ENCODE measurements at places on chromosomes 5 and 9.

DNA sequence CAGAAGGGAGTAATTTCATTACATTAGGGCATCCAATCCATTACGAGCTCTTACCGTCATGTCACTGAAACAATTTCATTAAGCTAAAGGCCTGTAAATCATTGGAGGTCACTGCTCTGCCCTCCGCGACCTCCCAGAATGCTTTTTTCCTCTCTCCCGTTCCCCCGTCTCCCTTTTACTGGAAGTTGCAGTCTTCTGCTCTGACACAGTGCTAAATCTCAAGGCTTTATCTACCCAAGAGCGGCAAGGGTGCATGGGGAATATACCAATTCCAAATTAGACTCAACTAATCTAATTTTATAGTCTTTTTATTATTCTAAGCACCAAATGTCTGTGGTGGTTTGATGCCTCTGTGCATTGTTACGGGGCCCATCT, 265.7 kb upstream of the PANK3 start:
- H3K4me3 ChIP-seq: no peak overlapping the region
- H3K27ac ChIP-seq: no peak overlapping the region
- DNase-seq: no peak
- H3K27me3 ChIP-seq: peaks cover 8% of the 10 kb centered on the region

DNA sequence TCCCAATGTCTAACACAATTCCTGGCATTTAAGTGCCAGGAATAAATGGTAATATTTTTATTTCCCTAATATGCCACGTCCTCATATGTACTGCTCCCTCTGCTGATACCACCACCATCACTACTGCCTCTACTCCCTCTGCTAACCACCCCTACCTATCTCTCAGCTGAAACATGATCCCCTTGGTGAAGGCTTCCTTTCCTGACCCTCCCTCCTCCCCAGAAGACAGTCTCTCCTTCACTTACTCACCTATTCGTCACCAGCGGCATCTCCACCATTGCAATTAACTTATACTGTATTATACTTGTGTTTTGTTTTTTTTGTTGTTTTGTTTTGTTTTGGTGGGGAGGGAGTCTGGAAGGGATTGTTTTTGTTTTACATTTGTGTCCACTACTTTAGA, 4.8 kb downstream of the DENND1A start:
- peaks cover 2% of the 10 kb centered on the region for H3K36me3 ChIP-seq
- H3K27ac ChIP-seq: no peak overlapping the region
- no peak overlapping the region for H3K4me3 ChIP-seq
- peaks cover 38% of the 10 kb centered on the region for H3K4me1 ChIP-seq

GRCh38 chr9:82418334-82418733, 429.8 kb downstream of the SPATA31D1 start:
- H3K27me3 ChIP-seq: no peaks in the 10 kb centered on the region
- H3K36me3 ChIP-seq: no peaks in the 10 kb centered on the region
- H3K4me1 ChIP-seq: no peaks in the 10 kb centered on the region
- DNase-seq: no peak
- no peak overlapping the region for H3K27ac ChIP-seq
- no peak overlapping the region for H3K4me3 ChIP-seq

DNA sequence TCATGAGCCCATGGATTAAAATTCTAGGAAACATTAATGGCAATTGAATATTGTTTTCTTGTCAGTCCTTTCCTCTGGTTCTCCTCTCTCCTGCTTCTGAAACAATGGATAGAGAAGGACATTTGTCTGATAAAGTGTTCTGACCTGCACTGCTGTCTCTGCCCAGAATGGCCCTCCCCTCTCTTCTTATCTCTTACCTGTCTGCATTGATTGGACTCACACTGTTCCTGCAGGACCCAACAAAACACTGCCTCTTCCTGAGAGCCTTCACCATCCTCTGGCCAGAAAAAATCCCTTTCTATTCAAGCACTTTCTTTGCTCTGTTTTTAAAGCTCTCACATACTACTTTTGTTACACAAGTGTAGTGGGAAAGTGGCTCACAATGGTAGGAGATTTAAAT, 143.8 kb upstream of the DHFR start:
- H3K4me3 ChIP-seq: no peak overlapping the region
- peaks cover 30% of the 10 kb centered on the region for H3K36me3 ChIP-seq
- DNase-seq: no peak
- no peak overlapping the region for H3K27ac ChIP-seq
- no peaks in the 10 kb centered on the region for H3K4me1 ChIP-seq
- H3K27me3 ChIP-seq: no peaks in the 10 kb centered on the region

DNA sequence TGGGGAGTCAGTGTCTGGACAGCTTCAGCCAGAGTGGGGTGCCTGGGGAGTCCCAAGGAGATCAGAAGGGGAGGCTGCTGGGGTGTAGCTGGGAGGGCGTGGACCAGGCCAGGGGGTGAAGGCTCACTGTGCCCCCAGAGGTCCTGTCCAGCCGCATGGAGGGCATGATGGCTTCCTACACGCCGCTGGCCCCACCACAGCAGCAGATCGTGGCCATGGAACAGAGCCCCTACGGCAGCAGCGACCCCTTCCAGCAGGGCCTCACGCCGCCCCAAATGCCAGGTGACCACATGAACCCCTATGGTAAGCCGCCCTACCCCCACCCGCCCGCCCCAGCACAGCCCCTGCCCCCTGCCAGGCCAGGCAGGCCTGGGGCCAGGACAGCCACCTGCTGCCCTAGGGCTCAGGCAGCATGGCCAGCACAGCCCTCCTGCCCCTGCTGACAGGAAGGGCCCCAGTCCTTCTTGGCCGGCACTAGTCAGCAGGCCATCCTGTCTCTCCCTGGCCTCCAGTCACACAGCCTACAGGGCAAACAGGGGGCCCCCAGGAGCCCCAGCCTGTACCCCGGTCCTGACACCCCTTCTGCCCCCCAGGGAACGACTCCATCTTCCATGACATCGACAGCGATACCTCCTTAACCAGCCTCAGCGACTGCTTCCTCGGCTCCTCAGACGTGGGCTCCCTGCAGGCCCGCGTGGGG, 82.1 kb downstream of the LMX1B start:
- H3K36me3 ChIP-seq: no peaks in the 10 kb centered on the region
- H3K27ac ChIP-seq: no peak overlapping the region
- no peak overlapping the region for H3K4me3 ChIP-seq
- no peaks in the 10 kb centered on the region for H3K4me1 ChIP-seq

GRCh38 chr5:143054480-143054941, 284.3 kb downstream of the ARHGAP26 start:
- H3K36me3 ChIP-seq: peaks cover 43% of the 10 kb centered on the region
- no peak overlapping the region for H3K27ac ChIP-seq
- no peak overlapping the region for H3K4me3 ChIP-seq
- no peak for DNase-seq
- no peaks in the 10 kb centered on the region for H3K27me3 ChIP-seq

GRCh38 chr5:122413722-122414121, 101.7 kb downstream of the SNCAIP start:
- H3K4me3 ChIP-seq: no peak overlapping the region
- no peak for DNase-seq
- no peaks in the 10 kb centered on the region for H3K4me1 ChIP-seq
- H3K36me3 ChIP-seq: no peaks in the 10 kb centered on the region
- no peak overlapping the region for H3K27ac ChIP-seq

DNA sequence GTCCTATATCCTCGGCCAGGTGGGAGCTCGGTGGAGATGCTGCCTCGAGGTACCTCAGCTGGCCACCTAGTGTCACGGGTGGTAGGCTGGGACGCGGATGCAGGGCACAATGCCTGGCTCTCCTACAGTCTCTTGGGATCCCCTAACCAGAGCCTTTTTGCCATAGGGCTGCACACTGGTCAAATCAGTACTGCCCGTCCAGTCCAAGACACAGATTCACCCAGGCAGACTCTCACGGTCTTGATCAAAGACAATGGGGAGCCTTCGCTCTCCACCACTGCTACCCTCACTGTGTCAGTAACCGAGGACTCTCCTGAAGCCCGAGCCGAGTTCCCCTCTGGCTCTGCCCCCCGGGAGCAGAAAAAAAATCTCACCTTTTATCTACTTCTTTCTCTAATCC, 2.0 kb downstream of the PCDHGC3 start:
- no peak for DNase-seq
- H3K27me3 ChIP-seq: peaks cover 74% of the 10 kb centered on the region
- no peak overlapping the region for H3K4me3 ChIP-seq

GRCh38 chr5:36436306-36436705, 134.6 kb upstream of the RANBP3L start:
- H3K4me1 ChIP-seq: no peaks in the 10 kb centered on the region
- peaks cover 10% of the 10 kb centered on the region for H3K27me3 ChIP-seq
- no peak overlapping the region for H3K4me3 ChIP-seq
- no peak for DNase-seq
- no peak overlapping the region for H3K27ac ChIP-seq

- DNase-seq: peak; percentile 54
- H3K36me3 ChIP-seq: peaks cover 19% of the 10 kb centered on the region
- H3K4me1 ChIP-seq: peaks cover 21% of the 10 kb centered on the region
- peak overlapping the region; percentile 78 for H3K4me3 ChIP-seq
- H3K27ac ChIP-seq: peak overlapping the region; percentile 76
Measured at GRCh38 chr9:128818839-128819715, 777 bp downstream of the ENDOG start.

DNA sequence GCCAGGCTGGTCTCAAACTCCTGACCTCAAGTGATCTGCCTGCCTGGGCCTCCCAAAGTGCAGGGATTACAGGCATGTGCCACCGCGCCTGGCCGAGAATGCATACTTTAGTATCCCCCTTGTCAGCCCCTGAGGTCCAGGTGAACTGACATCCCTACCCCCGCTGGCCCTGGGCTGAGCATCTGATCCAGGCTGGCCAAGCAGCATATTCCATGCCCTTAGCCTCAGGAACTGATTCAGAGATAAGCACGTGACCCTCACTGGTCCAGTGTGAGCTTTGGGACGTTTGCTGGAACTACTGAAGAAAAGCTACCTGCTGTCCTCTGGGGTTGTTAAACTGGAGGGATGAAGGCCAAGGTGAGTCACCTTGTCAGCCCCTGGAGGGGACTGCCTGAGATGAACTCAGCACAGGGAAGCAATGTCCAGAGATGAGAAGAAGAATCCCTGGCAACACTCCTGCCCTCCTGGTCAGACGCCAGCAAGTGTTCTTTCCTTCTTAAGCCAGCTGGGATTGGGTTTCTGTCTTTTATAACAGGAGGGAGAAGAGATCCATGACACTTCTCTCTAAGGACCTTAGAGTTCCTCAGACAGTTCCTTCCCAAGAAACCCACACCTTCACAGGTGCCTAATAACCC, 59.1 kb upstream of the FBXW11 start:
- H3K4me3 ChIP-seq: peak overlapping the region; percentile 61
- H3K36me3 ChIP-seq: peaks cover 81% of the 10 kb centered on the region
- peaks cover 59% of the 10 kb centered on the region for H3K4me1 ChIP-seq
- H3K27ac ChIP-seq: peak overlapping the region; percentile 82
- H3K27me3 ChIP-seq: no peaks in the 10 kb centered on the region
- DNase-seq: no peak

GRCh38 chr5:133942614-133943474, 25.6 kb downstream of the C5orf15 start:
- H3K4me1 ChIP-seq: no peaks in the 10 kb centered on the region
- H3K4me3 ChIP-seq: no peak overlapping the region
- DNase-seq: no peak
- H3K27ac ChIP-seq: no peak overlapping the region
- H3K36me3 ChIP-seq: no peaks in the 10 kb centered on the region

GRCh38 chr5:107964722-107965121, 294.0 kb upstream of the EFNA5 start:
- no peaks in the 10 kb centered on the region for H3K36me3 ChIP-seq
- peaks cover 4% of the 10 kb centered on the region for H3K4me1 ChIP-seq
- no peaks in the 10 kb centered on the region for H3K27me3 ChIP-seq
- H3K27ac ChIP-seq: no peak overlapping the region
- H3K4me3 ChIP-seq: no peak overlapping the region

DNA sequence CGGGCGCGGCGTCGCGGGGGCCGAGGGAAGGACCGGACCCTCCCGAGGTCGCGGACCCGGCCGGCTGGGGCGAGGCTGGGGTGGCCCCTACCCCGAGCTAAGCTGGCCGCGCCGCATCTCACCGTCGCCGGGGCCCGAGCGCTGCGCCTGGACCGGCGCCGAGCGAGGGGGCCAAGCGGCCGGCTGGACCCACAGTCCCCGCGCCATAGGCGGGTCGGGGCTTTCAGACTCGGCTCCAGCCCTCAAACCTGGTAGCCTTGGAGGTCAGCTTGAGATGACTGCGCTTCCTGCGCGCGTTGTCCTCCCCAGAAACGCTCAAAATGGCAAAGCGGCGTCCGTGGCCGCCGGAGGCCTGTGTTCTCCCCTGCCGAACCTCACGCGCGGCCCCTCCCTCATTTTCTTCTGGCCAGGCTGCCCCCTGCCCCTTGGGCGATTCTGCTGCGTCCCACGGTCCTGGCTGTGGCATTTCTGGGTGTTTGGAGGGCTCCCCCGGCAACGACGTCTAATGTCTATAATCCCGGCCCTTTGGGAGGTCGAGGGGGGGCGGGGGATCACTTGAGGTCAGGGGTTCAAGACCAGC, 8.7 kb upstream of the GRIN1 start:
- peaks cover 2% of the 10 kb centered on the region for H3K36me3 ChIP-seq
- no peak for DNase-seq
- H3K27ac ChIP-seq: peak overlapping the region; percentile 77

- H3K27ac ChIP-seq: peak overlapping the region; percentile 88
- peaks cover 22% of the 10 kb centered on the region for H3K36me3 ChIP-seq
- H3K4me3 ChIP-seq: peak overlapping the region; percentile 57
- H3K4me1 ChIP-seq: peaks cover 77% of the 10 kb centered on the region
- no peaks in the 10 kb centered on the region for H3K27me3 ChIP-seq
Measured at GRCh38 chr5:40404613-40405012, 275.1 kb upstream of the PTGER4 start.

DNA sequence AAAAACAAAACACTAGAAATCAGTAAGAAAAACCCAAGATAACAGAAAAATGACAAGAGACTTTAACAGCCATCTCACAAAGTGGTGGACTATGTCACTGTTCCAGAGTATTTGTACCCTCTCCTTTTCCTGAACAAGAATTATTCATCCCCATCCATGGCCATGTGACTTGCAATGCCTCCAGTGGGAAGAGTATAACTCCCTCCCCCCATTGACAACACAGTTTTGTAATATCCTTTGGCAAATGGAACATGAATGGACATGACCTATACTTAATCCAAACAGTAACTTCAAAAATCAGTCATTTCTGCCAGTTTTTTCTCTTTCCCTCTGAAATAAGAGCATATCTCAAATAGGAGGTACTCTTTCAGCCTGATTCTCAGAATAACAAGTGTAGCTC, 33.9 kb downstream of the PTBP3 start:
- peaks cover 31% of the 10 kb centered on the region for H3K36me3 ChIP-seq
- no peak overlapping the region for H3K4me3 ChIP-seq
- H3K27me3 ChIP-seq: no peaks in the 10 kb centered on the region

DNA sequence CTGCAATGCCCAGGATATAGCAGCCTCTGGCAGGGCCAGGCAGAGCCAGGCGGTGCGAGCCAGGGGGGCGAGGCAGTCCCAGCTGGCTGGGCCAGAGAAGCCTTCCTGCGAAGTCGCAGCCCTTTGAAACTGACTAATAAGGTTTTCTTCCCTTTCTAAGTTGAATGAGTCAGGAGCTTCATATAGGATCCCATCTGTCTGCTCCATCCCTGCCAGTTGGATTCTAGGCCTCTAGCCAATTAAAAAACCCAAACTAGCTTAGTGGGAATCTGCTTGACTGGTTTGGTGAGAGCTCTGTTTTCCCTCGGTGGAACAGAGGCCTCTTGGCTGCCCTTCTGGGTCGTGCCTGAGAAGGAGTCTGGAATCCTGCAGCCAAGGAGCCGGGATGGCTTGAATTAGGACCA, 70.1 kb upstream of the RAPGEF1 start:
- no peaks in the 10 kb centered on the region for H3K36me3 ChIP-seq
- no peak overlapping the region for H3K27ac ChIP-seq
- H3K27me3 ChIP-seq: peaks cover 6% of the 10 kb centered on the region
- DNase-seq: no peak
- no peak overlapping the region for H3K4me3 ChIP-seq
- H3K4me1 ChIP-seq: no peaks in the 10 kb centered on the region
